Astrocyte of the spinal cord (primary cell): ENCODE measurements at places on chromosomes 1 and 21.

DNA sequence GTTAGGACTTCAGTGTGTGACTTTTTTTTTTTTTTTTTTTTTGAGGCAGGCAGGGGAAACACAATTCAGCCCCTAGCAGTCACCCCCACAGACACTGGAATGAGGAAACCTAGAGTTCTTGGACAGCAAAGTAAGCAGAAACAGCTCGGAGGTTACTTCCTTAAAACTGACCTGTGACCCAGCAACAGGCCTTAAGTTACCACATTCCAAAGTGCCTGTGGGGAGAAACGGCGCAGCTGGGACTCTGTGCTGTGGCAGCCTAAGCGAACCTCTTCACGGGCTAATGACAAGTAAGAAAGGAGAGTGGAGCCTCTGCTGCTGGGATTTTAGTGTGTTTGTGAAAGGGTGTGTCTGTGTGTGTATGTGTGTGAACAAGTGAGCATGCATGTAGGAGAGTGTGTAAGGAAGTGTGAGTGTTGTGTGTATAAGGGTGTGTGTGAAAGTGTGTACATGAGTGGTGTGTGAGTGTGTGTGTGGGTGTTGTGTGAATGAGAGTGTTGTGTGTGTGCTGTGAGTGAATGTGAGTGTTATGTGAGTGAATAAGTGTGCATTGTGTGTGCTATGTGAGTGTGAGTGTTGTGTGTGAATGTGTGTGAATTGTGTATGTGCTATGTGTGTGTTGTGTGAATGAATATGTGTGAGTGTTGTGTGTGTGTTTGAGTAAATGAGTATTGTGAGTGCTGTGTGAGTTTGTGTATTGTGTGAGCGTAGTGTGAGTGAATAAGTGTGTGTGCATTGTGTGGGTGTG is 180.8 kb downstream of the BRINP2 start:
- DNase-seq, result no peak

- DNase-seq, result no peak
Measured at GRCh38 chr21:35711661-35712060, 348.7 kb downstream of the SETD4 start.

- DNase-seq, result no peak
Measured at GRCh38 chr1:232940262-232940661, 10.1 kb upstream of the NTPCR start.

- no peak for DNase-seq
Measured at GRCh38 chr21:39332175-39332574, 16.7 kb downstream of the HMGN1 start.

GRCh38 chr1:182041615-182042014 is 19.9 kb downstream of the ZNF648 start:
- no peak for DNase-seq

DNA sequence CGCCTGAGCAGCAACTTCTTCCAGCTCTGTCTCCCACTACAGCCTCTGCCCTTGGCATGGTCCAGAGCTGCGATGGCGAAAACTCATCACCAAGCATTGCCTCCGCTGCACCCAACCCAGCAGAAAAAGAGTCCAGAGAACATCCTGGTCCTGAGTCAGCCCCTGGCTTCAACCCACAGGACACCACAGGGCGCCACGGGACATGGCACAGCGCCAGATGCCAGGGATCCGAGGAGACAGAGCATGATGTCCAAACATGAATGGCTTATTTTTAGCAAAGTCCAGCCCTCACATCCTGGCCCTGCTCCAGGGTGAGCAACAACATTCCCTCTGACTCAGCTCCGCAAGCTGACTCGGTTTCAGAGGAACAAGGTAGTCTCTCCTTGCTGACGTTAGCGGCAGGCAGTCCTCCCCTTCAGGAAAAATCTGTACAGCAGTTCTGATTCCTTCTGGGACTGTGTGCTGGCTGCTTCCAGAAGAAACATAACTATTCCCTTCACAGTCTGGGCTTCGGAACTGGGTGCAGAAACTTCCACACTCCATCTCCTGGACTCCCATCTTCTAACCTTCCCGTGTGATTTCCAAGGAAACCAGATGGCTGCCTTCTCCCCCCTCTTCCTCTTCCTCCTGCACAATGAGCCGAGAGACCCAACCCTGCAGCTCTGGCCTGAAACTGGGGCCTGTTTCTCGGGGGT is 131.3 kb downstream of the TOMM20 start:
- peak; percentile 100 for DNase-seq

DNA sequence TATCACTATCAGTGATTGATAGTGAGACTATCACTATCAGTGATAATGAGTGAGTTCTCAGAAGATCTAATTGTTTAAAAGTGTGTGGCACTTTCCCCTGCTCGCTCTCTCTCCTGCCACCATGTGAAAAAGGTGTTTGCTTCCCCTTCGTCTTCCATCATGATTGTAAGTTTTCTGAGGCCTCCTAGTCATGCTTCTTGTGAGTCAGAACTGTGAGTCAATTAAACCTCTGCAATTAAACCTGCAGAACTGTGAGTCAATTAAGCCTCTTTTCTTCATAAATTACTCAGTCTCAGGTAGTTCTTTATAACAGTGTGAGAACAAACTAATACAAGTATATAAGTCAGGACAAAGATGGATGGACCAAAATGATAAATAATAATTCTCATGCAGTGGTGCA is 7.0 kb upstream of the IL23R start:
- no peak for DNase-seq

DNA sequence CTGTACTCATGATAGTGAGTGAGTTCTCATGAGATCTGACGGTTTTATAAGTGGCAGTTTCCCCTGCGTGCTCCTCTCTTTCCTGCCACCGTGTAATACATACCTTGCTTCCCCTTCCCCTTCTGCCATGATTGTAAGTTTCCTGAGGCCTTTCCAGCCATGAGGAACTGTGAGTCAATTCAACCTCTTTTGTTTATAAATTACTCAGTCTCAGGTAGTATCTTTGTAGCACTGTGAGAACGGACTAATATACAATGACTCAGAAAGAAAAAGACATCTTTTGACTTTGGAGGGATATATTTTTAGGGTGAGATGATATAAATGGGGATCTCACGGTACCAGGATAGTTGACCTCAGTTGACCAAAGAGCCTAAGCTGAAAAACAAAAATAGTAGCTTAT is 74.7 kb upstream of the BACH1 start:
- DNase-seq, result no peak

- no peak for DNase-seq
Measured at GRCh38 chr1:17207046-17207445, 2.1 kb downstream of the PADI1 start.

- DNase-seq, result no peak
Measured at GRCh38 chr21:30479259-30479658, 908 bp downstream of the KRTAP19-1 start.

GRCh38 chr1:71015745-71016144 is 31.9 kb downstream of the PTGER3 start:
- DNase-seq, result no peak

DNA sequence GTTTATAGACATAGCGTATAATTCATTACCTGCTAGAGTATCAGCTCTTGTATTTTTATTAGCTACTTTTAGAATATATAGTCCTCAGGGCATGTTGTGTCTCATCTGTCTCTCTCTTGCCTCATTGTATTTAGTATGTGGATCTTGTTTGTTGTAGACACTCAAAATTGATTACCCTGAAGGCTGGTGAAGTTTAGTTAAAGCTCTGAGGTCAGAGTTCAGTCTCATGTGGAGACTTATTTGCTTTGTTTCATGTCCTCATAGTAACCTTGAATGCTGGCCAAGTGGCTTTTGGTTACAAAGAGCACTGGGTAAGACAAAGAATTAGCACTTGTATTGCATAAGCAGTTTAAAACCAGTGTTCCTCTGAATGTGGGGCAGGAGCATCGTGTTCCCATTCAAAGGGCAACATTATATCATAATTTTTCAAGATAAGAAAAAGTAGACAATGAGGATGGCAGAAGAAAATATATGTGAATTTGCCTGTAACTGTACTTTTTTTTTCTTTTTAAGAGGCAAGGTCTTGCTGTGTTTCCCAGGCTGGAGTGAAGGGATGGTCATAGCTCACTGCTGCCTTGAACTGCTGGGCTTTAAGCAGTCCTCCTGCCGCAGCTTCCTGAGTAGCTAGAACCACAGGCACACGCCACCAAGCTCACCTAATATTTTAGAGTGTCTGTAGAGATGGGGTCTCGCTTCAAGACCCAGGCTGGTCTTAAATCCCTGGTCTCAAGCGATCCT is 17.4 kb downstream of the CNST start:
- peak; percentile 61 for DNase-seq

DNA sequence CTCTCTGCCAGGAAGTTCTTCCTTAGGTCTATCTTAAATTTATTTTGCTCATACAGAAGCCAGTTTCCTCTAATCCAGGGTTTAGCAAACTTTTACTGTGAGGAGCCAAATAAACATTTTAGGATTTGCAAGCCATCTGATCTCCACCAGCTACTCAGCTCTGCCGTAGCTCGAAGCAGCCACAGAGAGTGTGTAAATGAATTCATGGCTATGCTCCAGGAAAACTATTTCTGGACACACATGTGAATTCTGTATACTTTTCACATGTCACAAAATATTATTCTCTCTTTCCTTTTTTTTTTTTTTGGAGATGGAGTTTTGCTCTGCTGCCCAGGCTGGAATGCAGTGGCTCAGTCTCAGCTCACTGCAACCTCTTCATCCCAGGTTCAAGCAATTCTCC is 13.4 kb upstream of the AGTRAP start:
- no peak for DNase-seq

DNA sequence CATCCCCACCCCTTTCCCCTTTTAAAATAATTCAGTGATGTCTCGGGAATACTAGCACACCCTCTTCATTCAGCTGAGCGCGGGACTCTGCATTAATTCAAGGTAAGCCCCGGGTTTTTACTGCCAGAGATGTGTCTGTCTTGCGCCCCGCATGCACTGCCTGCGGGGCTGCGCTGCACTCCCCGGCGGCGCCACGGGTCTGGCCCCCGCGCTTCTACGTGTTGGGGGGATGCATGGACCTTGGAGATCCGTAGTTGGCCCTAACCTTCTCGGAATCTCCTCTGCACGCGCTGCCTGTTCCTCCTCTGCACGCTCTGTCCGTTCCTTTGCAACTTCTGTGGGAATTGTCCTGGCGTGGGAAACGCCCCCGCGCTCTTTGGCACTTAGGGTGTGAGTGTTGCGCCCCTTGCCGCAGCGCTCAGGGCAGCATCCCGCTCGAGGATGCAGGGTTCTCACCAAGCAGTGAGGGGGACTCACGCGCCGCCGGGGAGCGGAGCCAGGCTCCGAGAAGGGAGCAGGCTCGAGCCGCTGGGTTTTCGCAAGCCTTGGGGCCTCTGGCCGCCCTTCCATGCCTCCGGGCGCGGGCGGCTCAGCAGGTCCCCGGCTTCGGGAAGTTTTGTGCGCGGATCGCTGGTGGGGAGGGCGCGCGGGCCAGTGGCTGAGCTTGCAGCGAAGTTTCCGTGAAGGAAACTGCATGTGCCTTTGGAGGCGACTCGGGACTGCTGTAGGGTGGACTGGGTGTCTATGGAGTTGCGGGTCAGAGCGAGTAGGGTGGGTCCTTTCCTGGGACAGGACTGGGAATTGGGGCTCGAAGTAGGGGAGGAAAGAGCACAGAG is 165.1 kb upstream of the CACNA1E start:
- DNase-seq, result no peak

GRCh38 chr21:29481641-29482040 is 182.9 kb downstream of the BACH1 start:
- DNase-seq, result peak; percentile 53

GRCh38 chr1:41652384-41653265 is 168.1 kb upstream of the EDN2 start:
- DNase-seq, result no peak

GRCh38 chr1:114103992-114104391 is 49.7 kb downstream of the SYT6 start:
- no peak for DNase-seq

DNA sequence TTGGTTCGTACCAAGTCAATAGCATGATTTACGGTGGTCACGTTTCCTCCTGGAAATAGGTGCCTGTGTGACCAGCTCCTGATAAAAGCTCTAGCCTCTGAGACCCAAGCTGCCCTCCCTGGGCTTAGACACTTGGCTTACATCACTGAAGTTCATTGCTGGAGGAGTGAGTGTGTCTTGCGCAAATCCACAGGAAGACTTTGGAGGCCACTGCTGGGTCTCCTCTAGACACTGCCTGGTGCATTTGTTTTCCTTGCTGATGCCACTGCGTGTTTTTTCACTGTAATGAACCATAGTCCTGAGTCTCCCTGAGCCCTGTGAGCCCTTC is 230.6 kb downstream of the DSCAM start:
- DNase-seq, result no peak

DNA sequence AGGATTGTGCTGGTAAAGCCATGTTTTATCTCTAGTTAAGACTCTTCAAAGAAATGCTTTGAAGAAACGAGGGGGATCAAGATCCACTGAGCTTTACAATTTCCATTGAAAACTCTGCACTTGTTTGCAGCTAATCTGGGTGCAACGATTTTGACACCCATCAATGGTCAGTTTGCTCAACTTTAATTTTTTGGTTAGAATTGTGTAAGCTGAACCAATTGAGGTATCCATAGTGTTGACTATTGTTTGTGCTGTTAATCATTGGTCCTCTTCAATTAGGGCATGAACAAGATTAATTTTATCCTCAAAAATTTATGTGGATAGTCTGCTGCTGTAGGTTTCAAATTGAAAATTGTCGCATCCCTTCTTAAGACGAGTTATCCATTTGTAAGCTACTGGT is 17.7 kb upstream of the PLXNA2 start:
- DNase-seq, result no peak

DNA sequence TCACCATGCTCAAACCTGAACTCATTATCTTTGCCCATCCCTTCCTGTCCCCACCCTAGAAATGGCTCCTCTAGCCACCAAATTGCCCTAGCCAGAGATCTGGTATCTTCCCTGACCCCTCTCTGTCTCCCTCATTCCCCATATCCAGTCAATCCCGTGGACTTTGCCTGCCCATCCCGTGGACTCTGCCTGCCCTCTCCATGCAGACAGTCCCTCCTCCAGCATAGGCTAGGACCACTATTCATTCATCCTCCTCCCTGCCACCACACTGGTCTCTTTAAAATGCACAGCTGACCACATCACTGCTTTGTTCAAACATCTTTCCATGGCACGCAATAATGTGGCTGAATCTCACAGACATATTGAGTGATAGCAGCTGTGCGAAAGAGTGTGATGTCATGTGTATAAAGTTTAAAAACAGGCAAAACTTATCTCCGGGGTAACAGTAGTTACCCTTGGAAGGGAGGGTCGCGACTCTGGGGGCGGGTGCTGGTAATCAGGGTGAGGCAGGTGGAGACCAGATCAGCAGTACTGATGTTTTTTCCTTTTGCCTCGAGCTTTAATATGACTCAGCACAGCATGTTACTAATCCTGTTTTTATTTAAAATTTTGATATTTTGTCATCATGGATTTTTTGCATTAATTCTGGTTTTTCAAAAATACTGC is 4.8 kb upstream of the SLC2A1 start:
- DNase-seq, result peak; percentile 82
